ENCODE measurements at places on chromosomes 16 and 17.

DNA sequence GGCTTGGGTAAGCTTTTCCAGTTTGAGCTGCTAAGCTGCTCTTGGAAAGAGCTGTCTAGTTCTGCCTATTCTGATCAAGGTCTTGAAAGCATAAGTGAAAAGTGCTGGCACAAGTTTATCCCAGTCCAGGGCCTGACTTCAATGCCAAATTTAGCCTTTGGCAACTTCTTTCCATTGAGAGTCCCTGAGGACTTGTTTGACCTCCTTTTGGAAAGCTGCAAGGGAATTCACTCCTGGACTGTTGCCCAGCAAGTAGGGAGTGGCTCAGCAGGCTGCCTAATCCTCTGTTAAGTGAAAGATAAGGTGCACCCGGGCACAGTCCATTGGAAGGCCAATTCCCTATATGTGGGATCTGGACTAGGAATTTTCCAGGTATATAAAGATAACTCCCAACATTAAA lies 16.0 kb upstream of the TANC2 start:
- peak; percentile 54 for DNase-seq

DNA sequence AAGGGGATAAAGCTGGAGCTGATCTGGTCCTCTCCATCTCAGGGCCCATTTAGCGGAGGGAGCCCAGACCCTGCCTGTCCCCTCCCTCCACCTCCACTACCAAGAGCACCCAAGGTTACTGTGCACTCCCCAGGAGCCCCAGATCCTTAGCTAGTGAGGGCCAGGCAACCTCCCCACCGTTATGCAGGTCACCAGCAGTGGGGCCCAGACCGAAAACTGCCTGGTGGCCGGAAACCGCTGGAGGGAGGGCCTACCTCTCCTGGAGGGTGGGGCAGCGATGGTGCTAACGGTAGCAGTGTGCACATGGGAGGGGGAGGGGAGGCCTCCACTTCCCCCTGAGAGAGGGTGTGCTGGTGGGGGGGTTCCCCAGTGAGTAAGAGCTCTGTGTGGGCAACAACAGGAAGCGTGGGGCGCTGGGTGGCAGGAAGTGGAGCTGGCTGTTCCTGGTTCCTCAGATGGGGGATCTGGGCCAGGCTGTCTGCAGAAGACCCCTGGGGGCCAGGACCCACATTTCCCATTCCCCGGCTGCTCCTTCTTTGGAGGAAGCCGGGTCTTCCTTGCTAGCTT lies 4.4 kb downstream of the FMNL1 start:
- no peak for DNase-seq

- no peak for DNase-seq
These were observed 7.1 kb upstream of the MT2A start for GRCh38 chr16:56601325-56601724.

DNA sequence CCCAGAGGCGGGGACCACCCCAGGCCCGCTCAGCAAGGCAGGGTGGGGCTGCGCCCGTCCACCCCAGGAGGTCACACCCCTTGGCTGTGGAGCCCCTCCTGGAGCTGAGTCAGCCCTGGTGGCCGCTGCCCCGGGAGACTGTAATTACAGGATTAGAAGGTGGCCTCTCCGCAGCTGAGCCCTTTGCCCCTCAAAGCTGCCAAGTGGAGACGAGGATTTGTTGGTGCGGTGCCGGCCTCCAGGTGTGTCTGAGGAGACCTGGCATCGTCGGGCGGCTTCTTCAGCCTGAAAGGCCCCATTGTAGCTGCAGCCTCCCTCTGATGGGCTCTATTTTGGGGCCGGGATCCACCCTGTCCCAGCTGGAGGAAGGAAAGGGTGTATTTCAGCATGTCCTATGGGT lies 22.7 kb upstream of the SPNS2 start:
- no peak for DNase-seq

GRCh38 chr17:80569924-80570323 lies 25.3 kb downstream of the RPTOR start:
- DNase-seq = no peak

DNA sequence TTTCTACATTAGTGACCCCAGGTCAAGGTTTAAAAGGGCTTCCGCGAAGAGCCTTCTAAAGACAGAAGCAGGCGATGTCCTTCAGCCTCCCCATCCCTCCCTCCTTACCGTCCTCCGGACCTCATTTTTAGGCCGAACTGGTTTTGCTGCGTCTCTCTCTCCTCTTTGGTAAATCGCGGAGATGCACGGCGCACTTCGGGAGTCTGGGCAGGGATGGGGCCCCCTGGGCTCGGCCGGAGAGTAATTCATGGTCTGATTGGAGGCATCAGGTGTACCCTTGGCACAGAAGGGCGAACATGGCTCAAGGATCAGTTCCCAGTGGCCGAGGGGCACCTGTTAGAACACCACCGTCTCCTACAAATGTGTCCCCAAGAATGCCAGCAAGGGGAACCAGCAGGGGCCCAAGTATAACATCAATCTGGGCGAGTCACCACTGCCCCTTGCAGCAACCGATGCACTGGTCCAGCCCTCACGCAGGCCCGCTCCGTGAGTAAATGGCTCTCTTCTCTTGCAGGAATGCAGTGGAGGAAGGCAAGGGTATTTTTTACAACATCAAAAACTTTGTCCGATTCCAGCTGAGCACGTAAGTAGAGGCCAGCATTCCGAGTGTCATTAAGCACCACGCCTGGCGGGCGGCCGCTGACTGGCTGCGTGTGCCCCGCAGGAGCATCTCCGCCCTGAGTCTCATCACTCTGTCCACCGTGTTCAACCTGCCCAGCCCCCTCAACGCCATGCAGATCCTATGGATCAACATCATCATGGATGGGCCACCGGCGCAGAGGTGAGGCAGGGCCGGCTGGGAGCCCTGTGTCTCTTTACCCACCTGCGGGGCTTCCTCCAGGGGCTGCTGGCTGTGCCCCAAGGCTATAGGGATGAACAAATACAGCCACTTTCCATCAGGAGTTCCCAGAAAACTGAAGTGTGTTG lies 45.6 kb downstream of the MEAK7 start:
- DNase-seq = no peak

- DNase-seq = no peak
These were observed 15.4 kb upstream of the CALB2 start for GRCh38 chr16:71343078-71343477.

DNA sequence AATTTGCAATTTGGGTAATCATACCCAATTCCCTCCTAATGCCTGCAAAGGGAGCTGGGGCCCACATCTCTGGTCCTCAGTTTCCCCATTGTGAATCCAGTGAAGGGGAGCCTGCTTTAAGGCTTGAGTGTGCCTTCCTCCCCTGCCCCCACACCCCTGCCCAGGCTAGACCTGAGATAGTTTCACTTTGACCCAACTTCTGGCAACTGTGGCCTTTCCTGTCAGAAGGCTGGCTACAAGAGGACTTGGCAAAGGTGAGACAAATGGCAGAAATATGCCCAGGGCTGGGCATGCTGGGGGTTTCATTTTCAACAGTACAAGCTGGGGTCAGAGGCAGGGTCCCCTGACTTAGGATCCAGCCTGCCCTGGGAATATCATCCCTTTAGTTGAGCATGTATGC lies 10.0 kb downstream of the SOCS1 start:
- DNase-seq = no peak

DNA sequence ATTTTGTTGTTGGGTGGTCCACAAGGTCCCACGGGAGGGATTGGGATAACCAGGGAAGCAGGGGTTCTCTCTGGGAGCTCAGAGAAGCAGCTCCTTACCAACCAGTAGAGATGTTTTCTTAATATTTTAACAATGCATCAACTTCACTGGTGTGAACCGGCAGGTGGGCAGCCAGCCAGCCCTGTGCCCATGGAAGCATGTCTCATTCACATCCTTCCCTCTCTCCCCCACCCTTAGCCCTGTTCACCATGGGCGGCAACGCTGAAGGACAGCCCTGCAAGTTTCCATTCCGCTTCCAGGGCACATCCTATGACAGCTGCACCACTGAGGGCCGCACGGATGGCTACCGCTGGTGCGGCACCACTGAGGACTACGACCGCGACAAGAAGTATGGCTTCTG lies 9.3 kb downstream of the MMP2 start:
- no peak for DNase-seq

- peak; percentile 94 for DNase-seq
These were observed 28.6 kb upstream of the ITGA3 start for GRCh38 chr17:50027172-50027880.

DNA sequence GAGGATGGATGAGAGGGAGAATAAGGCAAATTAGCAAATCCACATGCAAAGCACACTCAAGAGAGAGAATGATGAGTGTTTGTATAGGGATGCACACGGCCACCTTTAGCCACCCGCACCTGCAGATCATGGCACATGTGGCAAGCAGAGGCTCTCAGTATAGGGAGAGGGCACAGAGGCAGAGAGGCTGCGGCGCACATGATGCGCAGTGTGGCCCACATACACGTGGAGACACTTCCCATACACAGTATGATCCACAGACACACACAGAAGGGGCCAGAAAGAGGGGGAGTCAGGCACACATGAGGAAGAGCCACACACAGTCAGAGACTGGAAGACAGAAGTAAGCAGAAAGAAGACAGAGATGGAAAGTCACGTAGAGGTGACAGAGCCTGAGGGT lies 6.5 kb upstream of the CHD3 start:
- no peak for DNase-seq

DNA sequence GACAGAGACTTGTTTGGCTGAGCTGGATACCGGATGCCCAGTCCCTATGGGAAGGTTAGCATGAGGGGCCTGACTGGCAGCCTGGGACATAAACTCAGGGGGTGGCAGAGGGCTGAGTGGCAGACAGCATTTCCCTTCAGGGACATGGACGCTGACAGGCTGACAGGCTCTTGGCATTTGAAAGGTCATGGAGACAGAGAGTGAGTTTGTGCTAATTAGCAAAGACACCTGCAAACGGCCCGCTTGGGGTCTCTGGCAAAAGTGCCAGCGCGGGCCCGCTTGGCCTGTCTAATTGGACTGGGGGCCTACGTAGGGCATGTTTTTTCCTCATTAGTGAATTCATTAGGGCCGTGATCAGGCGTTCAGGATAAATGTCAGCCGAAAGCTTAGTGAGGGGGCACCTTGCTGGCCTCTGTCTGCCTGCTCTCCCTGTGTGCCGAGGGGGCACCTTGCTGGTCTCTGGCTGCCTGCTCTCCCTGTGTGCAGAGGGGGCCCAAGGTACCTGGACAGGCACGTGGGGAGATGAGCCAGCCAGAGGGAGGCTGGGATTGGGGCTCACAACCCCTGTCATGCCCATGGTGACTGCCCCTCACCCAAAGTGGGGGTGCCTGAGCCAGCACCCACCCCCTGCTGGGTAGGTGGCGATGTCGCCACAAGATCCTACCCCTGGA lies 7.7 kb downstream of the NECAB2 start:
- no peak for DNase-seq

- no peak for DNase-seq
These were observed 169.8 kb downstream of the PRKCB start for GRCh38 chr16:24005577-24005976.

- DNase-seq = no peak
These were observed 272 bp downstream of the CCL2 start for GRCh38 chr17:34255381-34255732.

GRCh38 chr17:11889266-11889665 lies 108.0 kb downstream of the ZNF18 start:
- no peak for DNase-seq

GRCh38 chr16:72788269-72788809 lies 259.6 kb downstream of the ZFHX3 start:
- no peak for DNase-seq

DNA sequence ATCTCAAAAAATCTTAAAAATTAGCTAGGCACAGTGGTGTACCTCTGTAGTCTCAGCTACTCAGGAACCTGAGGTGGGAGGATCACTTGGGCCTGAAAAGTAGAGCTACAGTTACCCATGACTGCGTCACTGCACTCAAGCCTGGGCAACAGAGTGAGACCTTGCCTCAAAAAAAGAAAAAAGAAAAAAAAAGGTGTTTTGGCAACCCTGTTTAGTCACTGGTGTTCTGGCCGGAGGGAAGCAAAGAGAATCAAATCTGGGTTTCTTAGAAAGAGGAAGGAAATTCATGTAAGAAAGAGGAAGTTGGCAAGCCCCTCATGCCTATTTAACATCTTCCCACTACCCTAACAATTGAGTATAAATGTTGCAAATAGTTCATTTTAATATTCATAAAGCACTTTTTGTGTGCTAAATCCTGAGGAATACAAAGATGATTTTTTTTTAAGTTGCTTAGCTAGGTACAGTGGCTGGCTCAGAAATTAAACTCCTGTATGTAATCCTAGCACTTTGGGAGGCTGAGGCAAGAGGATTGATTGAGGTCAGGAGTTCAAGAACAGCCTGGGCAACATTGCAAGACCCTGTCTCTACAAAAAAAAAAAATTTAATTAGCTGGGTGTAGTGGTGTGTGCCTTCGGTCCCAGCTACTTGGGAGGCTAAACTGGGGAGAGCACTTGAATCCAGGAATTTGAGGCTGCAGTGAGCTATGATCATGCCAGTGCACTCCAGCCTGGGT lies 6.5 kb upstream of the USP32 start:
- no peak for DNase-seq

DNA sequence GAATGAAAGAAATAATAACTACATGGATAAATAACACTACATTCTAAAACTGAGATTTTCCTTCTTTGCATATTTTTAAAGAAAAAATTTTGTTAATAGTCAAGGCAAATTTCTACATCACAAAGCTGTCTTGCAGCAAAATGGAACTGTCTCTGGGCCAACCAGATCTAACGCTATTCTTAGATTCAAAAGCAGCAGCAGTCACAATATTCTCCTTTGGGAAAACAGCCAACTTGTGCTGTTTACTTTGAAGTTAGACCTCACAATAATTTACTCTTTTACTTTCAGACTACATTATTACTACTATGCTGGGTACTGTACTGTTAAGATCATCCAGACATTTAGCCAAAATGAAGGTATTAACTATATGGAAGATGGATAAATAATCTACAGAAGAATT lies 189.1 kb downstream of the CEP112 start:
- no peak for DNase-seq

DNA sequence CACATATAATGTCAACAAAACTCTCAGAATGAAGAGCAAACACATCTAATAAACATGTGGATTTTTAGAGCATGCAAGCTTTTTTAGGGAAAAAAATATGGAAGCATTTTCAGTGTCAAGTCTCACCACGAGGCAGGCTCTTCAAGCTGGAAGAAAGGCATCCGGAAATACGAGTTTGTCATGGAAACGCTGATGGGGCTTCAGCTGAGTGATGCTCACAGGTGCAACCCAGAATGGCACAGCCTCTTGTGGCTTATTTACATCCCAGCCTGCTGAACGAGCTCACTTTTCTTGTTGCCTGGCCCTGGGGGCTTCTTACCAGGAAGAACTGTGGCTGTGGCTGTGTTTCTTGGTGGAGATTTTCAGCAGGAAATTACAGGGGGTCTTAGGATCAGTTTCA lies 24.1 kb upstream of the DYNLL2 start:
- DNase-seq = no peak
